ENCODE measurements at places on chromosomes 6 and 20.

- no peak for DNase-seq
Observed at GRCh38 chr20:41411391-41411847, 44.8 kb upstream of the EMILIN3 start.

DNA sequence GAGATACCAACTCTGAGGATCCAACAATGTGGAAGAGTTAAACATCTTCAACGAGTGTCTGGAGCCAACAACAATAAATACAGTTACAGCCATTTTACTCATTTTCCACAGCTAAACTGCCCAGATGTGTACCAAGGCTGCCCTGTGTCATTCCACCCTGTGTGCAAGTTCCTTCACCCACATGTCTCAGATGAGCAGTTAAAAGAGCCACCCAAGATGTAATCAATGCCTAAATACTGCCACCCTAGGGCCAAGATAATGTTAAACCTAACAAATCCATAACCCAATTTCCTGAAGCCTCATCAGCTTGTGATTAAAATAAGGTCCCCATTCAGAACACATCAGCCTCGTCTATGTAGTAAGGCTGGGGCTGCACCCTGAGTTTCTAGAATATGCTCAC, 59.9 kb downstream of the GMDS start:
- no peak for DNase-seq

DNA sequence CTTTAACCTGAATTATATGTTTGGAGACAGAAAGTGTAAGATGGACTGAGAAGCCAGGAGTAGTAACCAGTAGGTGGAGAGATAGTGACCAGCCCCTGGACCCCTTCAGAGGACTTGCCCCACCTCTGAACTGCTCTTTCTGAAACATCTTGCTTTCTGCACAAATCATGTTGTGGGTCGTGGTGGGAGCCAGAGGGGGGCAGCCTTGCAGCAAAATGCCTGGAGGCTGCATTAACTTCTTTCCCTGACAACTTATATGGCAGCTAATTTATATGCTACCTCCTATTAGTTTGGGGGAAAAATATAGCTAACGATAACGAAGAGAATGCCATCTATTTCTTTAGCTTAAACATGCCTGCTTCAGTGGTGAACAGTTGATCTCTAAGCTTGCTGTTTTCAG, 859.8 kb downstream of the MAFB start:
- no peak for DNase-seq

GRCh38 chr6:117338567-117338966, 73.2 kb downstream of the VGLL2 start:
- no peak for DNase-seq

DNA sequence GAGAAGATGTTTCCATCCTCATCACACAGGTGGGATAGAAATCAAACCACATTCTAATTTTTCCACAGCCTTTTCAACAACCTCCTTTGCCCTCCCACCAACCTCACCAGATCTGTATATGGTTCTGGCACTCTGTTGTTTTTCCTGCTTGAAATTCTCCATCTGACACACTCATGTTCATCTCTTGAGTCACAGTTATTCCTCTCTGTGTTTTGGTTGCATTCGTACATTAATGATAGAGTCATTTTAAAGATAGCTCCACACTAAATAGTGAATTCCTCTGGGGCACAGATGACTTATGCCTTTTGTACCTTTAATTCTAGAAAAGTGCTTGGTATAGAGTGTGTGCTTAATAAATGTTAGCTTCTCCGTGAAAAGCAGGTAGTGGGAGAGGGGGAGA, 1.4 kb upstream of the GCLC start:
- DNase-seq = no peak

- no peak for DNase-seq
Observed at GRCh38 chr20:19335341-19335740, 122.9 kb downstream of the SLC24A3 start.

- no peak for DNase-seq
Observed at GRCh38 chr6:105644073-105644489, 241.2 kb upstream of the PREP start.

DNA sequence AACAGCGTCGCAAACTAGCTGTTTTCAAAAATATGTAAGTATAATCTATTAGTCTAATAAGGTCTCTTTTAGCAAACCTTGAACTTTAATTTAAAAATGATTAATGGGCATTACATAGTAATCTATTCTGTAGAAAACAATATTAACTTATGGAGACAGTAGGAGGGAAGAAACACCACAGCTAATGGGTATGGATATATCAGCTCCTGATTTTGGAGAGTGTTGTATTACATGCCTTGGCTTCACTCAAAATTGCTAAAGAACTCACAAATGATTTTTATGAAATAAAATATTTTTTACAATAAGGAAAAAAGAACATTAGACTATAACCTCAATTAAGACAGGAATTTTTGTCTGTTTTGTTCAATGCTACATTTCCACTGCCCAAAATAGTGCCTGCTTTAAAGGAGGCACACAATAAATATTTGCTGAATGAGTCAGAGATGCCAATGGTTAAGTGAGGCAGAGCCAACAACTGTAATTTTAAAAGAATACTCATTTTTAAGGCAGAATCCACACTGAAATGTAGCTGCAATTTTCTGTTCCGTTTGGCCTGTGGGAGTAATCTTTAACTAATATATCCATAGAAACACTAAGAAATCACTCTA, 15.7 kb downstream of the ATG5 start:
- no peak for DNase-seq

DNA sequence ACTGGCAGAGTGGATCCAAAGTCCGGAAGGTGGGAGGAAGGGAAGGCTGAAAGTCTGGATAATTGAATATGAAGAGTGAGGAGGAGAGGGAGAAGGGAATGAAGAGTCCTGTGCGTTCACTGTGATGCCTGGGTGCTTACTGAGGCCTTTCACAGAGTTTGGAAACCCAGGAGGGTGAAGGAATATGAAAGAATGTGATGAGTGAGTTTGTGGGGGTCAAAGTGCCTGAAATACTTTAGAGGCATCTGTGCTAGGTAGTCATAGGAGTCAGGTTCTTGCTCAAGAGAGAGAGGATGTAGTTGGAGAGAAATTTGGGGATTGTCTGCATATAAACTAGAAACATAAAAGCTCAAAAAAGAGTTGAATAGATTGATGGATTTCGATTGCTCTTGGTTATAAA, 20.7 kb downstream of the NKX2-4 start:
- no peak for DNase-seq

DNA sequence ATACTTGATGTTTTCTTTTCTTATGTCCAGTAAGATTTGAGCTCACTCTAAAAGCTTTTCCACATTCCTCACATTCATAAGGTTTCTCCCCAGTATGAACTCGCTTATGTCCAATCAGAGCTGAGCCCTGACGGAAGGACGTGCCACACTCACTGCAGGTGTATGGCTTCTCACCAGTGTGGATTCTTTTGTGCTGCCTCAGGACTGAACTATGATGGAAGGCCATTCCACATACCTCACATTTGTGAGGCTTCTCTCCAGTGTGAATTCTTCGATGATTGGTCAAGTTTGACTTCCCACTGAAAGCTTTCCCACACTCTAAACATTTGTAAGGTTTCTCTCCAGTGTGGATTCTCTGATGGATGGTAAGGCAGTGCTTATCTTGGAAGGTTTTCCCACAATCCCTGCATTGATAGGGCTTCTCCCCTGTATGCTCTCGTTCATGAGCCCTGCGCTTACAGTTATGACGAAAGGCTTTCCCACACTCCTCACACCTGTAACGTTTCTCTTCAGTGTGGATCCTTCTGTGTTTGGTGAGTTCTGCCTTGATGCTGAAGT, 9.9 kb downstream of the ZNF311 start:
- DNase-seq = no peak

DNA sequence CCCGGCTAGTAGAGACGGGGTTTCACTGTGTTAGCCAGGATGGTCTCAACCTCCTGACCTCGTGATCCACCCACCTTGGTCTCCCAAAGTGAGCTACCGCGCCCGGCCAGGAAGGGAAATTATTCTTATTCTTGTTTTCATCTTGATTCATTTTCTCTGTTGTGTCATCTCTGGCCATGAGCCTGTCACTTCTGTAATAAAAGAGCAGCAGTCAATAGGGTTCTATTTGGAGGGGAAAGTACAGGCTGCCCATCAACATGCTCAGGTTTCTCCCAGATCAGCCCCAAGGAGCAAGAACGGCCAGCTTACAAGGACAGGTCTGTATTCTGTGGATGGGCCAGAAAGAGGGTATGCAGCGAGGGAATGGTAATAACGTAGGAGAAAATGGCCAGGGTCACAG, 345.0 kb downstream of the PREX1 start:
- no peak for DNase-seq

DNA sequence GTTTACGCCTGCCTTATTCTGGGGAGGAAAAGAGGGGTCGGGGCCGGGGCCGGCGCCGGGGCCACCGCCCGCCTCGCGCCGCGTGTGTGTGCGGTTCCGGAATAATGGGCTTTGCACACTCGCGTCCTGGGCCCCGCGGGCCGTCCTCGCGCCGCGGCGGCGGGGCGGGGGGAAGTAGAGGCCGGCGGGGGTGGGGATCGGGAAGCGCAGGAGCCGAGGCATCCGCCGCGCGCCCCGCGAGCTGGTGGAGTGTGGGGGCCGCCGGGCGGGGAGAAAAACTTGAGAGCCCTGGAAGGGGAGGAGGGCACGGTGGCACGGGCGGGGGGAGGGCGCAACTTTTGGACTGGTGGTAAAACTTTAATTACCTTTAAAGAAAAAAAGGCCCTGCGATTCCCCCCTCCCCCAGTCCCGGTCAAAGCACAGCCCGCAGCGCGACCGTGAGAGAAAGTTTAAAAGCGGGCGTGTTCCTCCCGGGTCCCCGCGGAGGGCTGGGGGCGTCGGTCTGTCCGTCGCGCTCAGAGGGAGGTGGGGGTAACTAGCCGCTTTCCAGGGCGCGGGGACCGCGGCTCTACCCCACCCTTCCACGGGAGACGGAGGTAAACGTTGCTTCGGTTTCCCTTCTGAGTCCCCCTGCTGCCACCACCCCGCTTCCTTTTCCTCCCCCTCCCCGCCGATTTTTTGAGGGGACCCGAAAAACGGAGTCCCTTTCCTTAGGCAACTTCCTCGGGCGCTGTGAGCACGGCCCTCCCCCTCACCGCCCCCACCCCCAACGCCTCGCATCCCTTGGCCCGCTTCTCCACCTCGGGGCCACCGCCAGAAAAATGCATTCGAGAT, 1.9 kb downstream of the L3MBTL3 start:
- no peak for DNase-seq

GRCh38 chr6:72721346-72721745, 99.5 kb downstream of the KCNQ5 start:
- DNase-seq = no peak

DNA sequence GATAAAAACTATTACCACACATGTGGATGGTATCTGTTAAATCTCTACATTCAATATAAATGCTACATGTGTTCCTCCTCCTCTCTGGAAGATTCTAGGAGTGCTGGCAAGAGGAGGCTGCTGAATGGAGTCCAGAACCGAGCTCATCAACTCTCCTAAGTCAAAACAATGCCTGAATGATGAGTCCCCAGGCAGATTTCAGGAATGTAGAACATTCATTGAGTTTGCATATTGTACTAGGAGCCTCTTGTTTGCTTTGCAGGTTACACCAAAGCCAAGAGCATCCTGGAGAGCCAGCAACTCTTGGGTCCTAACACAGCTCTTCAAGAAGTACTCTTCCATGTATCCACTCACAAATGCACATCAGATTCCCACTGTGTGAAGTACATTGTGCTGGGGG, 117.6 kb upstream of the UST start:
- DNase-seq = no peak

DNA sequence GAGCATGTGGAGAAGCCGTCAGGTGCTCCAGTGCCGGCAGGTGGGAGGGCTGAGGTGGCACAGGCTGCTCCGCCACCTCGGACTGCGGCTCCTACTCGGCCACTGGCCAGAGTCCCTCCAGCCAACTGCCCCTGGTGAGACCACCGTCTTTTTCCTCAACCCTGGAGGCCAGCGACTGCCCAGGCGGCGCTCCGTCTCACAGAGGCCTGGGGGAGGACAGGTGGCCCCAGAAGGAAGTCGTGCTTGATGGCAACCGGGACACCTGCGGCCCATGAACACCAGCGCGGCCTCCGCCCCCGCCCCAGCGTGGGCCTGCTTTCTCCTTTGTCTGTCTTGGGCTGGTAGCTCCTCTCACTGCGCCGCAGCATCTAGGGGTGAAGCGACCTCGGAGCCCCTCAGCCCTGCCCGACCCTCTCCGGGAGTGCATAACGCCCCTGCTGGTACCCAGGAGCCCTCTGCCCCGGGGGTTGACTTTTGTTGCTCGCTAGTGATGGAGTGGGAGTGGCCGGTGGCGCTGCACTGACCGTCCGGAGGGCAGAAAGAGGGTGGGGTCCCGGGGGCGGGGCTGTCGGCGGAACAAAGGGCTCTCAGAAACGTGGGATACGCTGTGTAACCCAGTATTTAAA, 706 bp upstream of the TUBB2B start:
- DNase-seq = peak; percentile 86

- DNase-seq = no peak
Observed at GRCh38 chr6:112579601-112580000, 232.5 kb downstream of the RFPL4B start.

DNA sequence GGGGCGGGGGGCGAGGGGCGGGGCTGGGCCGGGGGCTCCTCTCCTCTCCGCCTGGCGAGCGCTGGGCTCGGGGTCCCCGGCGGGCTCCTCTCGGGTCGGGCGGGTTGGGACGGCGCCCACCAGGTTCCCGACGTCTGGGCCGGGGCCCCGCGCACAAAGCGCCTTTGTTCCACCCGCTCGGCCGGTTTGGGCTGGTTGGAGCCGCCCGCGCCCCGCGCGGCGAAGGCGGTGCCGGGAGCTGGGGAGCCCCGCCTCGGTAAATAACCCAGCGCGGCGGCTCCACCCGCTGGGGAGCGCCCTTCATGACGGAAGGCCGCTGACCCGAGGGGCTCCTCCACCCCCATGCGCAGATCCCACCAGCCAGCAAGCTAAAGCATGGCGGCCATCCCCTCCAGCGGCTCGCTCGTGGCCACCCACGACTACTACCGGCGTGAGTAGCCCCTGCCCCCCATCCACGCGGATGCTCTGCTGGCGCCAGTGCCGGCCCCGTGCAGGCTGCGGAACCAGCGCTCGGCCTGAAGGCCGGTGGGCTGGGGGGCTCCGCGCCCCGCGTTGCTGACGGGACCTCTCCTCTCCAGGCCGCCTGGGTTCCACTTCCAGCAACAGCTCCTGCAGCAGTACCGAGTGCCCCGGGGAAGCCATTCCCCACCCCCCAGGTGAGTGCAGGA, 503 bp downstream of the PPDPF start:
- DNase-seq = peak; percentile 53

GRCh38 chr6:4931530-4932227, 72.2 kb downstream of the RPP40 start:
- no peak for DNase-seq
